ENCODE measurements at places on chromosomes 3 and 15.

GRCh38 chr3:149400645-149401044, 23.2 kb upstream of the TM4SF1 start:
- DNase-seq = no peak

DNA sequence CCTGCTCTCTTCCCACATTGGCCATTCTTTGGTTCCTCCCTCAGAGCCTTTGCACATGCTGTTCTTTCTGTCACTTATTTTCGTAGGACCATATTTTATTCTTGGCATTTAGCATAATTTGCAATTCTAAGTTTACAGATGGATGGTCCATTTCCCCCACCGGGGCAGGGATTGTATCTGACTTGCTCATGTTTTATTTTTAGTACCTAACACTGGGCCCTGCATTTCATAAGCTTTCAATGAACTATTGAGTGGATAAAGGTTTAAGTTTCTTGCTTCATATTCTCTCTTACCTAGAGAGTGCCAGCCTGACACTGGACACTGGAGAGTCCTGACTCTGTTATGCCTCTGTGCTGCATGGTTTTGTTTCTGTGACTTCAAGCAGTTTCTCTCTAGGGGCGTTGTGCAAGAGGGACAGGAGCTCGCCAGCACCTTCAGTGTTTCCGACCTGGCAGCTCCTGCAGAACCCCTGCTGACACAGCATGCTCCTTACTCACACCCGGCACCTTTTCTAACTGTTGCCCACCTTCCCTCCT, 87.4 kb downstream of the FLNB start:
- DNase-seq = no peak

DNA sequence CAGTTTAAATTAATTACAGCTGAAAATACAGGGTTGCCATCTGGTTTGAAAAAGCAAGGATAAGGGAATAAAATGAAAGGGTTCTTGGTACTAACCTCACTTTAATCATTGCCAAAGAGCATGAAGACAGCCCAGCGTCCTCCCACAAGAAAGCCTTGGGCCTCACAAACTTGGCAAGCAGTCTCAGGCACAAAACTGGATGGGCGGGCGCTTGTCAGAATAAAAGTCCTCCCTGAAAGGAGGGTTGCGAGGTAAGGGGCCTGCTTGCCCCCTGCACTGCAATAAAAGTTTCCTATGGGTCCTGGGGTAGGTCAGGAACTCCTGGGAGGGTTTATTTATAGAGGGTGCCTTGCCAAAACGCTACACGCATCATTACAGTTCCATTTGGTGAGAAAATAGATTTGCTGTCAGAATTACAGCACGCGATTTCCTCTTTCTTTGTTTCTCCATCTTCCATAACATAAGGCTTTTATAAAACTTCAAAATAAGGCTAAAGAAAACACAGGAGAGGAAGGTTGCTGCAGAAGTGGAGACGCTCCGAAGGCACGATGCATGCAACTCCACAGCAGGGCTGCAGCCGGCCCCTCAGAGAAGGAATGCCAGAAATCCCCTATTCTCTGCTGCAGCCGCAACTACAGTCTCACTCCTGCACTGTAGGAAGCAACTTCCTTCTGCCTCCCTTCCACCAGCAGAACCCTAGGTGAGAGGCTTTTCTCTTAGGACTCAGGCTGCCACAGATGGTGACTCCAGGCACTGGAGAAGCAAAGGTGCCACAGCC, 61.3 kb downstream of the VGLL4 start:
- DNase-seq = no peak

DNA sequence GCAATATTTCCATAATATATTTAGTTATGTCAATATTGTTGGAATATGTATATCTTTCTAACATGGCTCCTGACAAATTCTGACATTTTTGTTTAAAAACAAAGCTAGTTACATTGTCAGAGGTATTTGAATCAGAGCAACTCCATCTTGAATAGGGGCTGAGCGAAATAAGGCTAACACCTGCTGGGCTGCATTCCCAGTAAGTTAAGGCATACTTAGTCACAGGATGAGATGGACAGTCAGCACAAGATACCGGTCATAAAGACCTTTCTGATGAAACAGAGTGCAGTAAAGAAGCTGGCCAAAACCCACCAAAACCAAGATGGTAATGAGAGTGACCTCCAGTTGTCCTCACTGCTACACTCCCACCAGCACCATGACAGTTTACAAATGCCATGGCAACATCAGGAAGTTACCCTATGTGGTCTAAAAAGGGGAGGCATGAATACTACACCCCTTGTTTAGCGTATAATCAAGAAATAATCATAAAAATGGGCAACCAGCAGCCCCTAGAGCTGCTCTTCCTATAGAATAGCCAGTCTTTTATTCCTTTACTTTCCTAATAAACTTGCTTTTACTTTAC, 30.4 kb downstream of the RPL22L1 start:
- no peak for DNase-seq

GRCh38 chr3:32934150-32934742, 17.2 kb upstream of the CCR4 start:
- no peak for DNase-seq

DNA sequence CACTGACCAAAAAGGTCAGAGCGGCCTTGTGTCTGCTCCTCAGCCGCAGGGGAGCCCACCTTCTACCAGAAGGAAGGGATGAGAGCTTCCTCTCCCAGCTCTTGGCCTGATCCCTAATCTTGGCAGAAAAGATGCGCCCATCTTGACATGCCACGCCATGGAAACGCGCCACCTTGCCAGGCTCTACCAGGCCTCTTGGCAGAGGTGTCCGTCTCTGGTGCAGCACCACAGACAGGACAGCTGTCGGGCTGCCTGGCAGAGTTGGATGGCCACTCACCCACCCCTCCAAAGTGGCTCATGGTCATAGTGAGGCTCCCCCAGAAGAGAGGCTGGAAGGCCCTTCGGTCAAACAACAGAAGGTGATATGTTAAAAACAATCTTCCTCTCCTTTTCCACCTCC, 105.2 kb downstream of the LIPC start:
- DNase-seq = no peak

- DNase-seq = no peak
Observed at GRCh38 chr15:99153026-99153535, 48.2 kb downstream of the SYNM start.

GRCh38 chr15:33636958-33637357, 326.2 kb downstream of the RYR3 start:
- DNase-seq = no peak

- no peak for DNase-seq
Observed at GRCh38 chr3:963755-964154, 129.1 kb upstream of the CNTN6 start.

DNA sequence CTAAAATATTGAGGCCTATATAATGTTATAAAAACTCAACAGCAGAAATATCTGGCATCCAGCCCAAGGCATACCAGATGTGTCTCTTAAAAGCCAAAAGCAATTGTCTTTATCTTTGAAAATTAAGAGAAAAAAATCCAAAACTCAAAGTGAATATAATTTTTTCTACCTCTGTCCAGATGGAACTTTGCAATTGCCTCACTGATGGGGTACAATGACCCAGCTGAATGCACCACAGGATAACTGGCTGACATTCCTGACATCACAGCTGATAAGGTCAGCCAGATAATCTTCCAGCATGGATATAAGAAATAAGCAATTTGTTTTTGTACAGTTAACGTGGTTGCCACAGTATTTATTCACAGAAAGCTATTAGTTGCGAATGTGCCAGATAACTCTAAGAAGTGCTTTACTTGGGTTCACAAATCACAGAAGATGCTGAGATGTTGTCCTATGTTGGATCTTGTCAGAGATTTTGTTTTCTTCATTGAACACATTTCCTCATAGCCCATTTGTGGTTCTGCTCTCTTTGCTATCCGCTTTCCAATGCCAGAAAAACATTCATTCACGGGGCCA, 566.9 kb upstream of the CCDC54 start:
- no peak for DNase-seq

DNA sequence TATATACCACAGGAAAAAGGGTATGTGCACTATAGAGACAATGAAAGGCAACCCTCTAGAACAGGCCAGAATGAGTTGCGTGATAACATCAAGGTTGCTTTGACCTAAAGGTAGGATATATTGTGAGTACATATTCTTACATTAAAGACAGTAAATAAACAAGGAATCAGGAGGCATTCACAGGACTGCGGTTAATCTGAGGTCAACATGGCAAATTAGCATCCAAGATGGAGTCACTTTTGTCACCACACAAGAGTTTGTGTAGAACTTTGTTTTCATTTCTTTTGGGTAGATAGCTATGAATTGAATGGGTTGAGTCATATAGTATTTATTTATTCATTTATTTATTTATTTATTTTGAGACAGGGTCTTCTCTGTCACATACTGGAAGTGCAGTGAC, 11.5 kb upstream of the SCAP start:
- no peak for DNase-seq

- DNase-seq = no peak
Observed at GRCh38 chr3:187186801-187187421, 10.4 kb upstream of the RTP1 start.

GRCh38 chr15:56356616-56357015, 8.6 kb upstream of the TEX9 start:
- DNase-seq = no peak

- no peak for DNase-seq
Observed at GRCh38 chr15:45100884-45101625, 12.9 kb downstream of the DUOX2 start.

GRCh38 chr3:143375698-143376097, 256.1 kb downstream of the CHST2 start:
- DNase-seq = no peak

DNA sequence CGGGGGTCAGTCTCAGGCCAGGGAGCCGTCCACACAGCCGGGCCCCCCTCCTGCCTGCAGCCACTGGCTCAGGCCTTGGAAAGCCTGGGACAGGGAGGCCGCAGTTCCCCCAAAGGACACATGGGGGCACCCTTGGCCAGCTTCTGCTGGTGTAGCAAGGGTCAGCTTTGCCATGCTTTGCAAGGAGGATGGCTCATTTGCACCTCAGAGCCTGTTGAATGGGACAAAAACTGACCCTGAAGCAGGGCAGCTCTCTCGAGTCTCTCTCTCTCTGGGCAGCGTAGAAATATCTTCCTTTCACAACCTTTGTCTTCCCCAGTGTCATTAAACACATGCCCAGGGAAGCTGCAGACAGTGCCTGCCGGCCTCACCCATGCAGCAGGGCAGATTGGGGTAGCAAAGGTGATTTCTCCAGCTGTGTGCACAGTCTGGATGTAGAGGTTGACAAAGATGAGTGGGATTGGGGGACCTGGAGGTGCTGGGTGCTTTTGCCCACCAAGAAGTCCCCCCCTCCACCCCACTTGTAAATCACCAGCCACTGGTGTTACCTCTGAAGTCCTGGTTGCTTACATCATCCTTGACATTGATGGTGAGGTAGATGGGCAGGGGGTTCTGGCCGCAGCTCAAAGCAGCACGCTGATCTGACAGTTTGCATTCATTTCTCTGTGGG, 17.4 kb upstream of the EHD4 start:
- DNase-seq = peak; percentile 86

- peak; percentile 80 for DNase-seq
Observed at GRCh38 chr15:79923079-79923514, 26.3 kb upstream of the MTHFS start.

DNA sequence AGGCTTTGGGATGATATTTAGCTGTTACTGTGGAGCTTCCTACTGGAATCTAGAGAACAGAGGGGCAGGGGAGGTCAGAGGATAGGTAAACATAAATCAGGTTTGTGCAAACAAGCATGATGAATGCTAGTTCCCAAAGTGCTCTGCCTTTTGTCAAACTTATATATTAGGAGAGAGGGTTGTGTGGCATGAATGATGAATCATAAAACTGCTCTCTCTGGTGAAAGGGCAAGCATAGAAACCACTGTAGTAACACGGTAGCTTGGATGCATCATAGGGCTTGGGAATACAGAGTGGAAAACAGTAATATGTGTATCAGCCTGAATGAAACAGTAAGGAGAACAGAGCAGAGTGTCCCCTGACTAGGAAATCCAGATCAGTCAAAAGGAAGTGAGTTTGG, 486.7 kb downstream of the IL5RA start:
- DNase-seq = no peak

GRCh38 chr15:84889313-84889990, 5.0 kb downstream of the SLC28A1 start:
- no peak for DNase-seq

GRCh38 chr3:50850639-50851511, 176.1 kb downstream of the DOCK3 start:
- DNase-seq = no peak

DNA sequence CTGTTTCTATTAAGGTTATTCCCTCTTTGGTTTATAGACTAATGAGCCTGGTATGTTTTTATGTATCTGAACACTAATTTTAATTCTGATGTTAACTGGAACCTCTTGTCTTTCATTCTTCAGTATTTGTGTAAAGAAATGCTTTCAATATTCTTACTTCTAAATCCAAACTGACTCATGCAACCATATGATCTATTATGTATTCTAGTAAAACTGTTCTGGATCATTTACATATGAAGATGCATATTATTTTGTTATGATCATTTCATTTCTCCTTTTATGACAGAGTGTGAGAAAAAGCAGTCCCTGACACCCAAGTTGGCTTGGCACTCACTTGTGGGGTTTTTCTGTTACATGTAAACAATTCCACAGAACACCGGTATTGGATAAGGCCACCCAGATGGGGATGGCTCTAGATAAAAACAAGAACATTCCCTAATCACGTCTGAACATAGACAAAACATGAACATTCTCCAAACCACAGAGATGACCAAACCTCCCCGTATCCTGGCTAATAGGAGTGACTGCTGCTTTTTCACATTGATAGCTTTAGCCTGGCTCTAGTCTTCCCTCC, 72.2 kb upstream of the EPHB3 start:
- no peak for DNase-seq

Measured in stimulated activated CD4-positive, alpha-beta T cell treated with anti-CD3 and anti-CD28 coated beads, Interleukin-1b, Interleukin-23, amount 100 ng/mL, for 48 hours (primary cell).